ENCODE measurements at places on chromosomes 12 and 14. TPM values are rescaled to one million over a fixed set of nuclear protein-coding genes. Genes with fewer than 3 reads are reported as not detected.

MGP gene
- 182 TPM for total RNA-seq

GRCh38 chr12:67424784-67425183, 155.6 kb downstream of the CAND1 start:
- H3K36me3 ChIP-seq: no peaks in the 10 kb centered on the region
- H3K27ac ChIP-seq: no peak overlapping the region
- H3K4me3 ChIP-seq: no peak overlapping the region
- H3K27me3 ChIP-seq: no peaks in the 10 kb centered on the region
- peaks cover 10% of the 10 kb centered on the region for H3K4me1 ChIP-seq

DNA sequence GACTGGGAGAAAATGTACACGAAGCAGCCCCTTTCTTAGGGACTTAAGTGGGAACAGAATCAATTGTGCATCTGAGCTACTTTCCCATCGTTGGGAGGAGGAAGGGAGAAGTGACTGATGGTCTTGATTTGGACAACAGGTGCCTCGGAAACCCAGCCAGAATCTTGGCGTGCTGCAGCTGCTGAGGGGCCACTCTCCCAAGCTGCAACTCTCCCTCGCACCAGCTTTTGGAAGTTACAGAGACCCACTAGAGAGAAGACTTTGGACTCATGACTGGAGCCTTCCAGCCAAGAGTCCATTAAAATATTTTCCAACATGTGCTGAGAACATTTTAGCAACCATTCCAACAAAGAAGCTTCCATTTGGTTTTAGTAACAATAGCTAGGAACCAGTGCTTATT, 52.3 kb downstream of the GNS start:
- no peak overlapping the region for H3K27ac ChIP-seq
- H3K4me3 ChIP-seq: no peak overlapping the region
- H3K4me1 ChIP-seq: no peaks in the 10 kb centered on the region
- DNase-seq: no peak

GRCh38 chr14:95059126-95059525, 98.2 kb downstream of the DICER1 start:
- no peak overlapping the region for H3K4me3 ChIP-seq
- H3K4me1 ChIP-seq: no peaks in the 10 kb centered on the region
- no peaks in the 10 kb centered on the region for H3K36me3 ChIP-seq
- no peak for DNase-seq

- no peak overlapping the region for H3K4me3 ChIP-seq
- no peaks in the 10 kb centered on the region for H3K36me3 ChIP-seq
- no peak for DNase-seq
- H3K27ac ChIP-seq: no peak overlapping the region
- no peaks in the 10 kb centered on the region for H3K4me1 ChIP-seq
These were observed 78.2 kb upstream of the CFL2 start for GRCh38 chr14:34792598-34792997.

Data from upper lobe of left lung (tissue), 6 donors.